ENCODE measurements at places on chromosomes 13 and 19.
A peak's percentile ranks its signal among the peaks of the same experiment; 100 is the strongest.

DNA sequence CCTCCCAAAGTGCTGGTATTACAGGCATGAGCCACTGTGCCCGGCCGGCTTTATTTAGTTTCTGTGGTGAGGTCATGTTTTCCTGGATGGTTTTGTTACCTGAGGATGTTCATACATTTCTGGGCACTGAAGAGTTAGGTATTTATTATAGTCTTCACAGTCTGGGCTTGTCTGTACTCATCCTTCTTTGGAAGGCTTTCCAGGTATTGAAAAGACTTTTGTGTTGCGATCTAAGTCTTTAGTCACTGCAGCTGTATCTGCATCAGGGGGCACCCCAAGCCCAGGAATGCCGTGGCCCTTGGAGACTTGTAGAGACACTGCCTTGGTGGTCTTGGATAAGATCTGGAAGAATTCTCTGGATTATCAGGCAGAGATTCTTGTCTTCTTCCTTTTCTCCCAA is 12.8 kb downstream of the BLOC1S3 start:
- no peak for DNase-seq

DNA sequence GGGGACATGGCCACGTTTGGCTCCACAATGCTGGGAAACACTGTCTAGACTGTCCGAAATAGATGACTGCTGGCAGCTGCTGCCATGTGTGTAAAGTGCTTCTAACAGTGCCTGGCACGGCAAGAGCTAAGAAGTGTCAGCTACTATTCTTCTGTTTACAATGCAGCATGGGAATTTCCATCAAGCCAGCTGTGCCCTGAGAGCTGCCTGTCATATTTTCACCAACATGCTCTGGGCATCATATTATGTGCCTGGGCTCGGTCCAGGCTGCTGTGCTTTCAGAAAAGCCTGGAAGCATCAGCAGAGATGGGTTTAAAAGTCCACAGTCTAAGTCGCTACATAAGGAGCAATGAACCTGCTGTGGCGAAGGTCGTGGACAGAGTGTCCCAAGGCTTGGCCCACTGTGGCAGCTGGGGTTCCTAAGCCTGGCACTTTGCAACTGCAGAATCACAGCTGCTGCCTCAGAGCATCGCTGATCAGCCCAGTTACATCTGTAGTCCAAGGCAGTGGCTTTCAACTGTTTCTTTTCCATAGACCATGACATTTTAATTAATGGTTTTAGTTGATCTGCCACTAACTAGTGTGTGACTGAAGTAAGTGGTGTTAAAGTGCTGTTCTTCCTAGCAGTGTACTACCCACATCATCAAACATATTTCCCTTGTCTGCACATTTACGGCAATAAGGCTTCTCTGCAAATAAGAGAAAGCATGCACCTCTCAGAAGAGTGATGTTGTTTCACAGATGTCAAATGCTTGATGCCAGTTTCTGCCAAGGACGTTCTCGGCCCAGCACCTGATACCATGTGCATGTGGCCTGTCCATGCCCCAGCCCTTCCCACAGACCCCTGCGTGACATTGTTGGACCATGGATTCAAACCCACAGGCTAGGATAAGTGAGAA is 95.7 kb upstream of the C1QTNF9B start:
- no peak for DNase-seq

GRCh38 chr19:2775556-2776430 is 7.3 kb downstream of the SGTA start:
- DNase-seq = peak; percentile 18

- peak; percentile 58 for DNase-seq
Observed at GRCh38 chr13:110284779-110285484, 22.0 kb downstream of the COL4A1 start.

Measured in fibroblast of skin of right biceps (primary cell).